Activated CD8-positive, alpha-beta memory T cell treated with anti-CD3 and anti-CD28 coated beads, Interleukin-2, amount 50 U/mL, for 4 hours (primary cell): ENCODE measurements at places on chromosomes 16 and 17.

- DNase-seq = peak; percentile 41
These were observed 663 bp downstream of the CYB5D1 start for GRCh38 chr17:7858522-7858810.

GRCh38 chr16:71214746-71215381, 15.7 kb downstream of the HYDIN start:
- DNase-seq = no peak

- no peak for DNase-seq
These were observed 61.0 kb downstream of the PRMT7 start for GRCh38 chr16:68371706-68372380.

DNA sequence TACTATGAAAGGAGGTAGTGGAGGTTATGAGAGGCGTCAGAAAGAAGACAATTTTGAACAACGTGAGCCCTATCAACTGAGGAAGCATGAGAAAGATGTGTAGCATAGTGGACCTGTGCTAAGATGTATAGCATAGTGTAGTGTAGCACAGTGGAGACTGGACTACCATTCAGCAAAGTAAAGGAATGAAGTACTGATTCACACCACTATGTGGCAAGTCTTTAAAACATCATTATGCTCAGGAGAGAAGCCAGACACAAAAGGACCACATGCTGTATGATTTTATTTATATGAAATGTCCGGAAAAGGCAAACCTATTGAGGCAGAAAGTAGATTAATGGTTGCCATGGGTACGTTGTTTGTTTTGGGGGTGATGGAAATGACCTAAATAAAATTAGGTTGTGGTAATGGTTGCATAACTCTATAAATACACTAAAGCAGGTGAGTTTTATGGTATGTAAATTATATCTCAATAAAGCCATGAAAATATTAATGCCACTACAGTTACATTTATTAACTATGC, 20.4 kb upstream of the XYLT1 start:
- no peak for DNase-seq

- DNase-seq = no peak
These were observed 70.1 kb downstream of the ARHGAP23 start for GRCh38 chr17:38498353-38498752.

- no peak for DNase-seq
These were observed 27.7 kb downstream of the ABCC1 start for GRCh38 chr16:15976929-15977637.

DNA sequence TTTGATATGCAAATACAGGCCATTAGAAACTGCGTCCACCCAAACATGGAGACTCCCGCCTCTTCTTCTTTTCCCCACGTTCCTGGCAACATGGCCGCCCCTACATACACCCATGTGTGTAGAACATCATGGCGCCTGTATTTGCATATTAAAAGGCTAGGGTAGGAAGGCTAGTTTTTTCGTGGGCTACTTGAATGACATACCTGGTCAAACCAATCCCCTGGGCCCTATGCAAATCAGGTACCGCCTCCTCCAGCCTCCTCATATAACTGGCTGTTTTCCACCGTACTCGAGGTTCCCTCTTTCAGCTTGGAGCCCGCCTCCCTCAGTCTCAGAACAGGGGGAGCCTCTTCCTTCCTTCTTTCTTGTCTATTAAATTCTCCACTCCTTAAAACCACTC, 840 bp upstream of the CD300LB start:
- DNase-seq = peak; percentile 9

- DNase-seq = peak; percentile 89
These were observed 28.2 kb downstream of the ACTG1 start for GRCh38 chr17:81484195-81484979.

DNA sequence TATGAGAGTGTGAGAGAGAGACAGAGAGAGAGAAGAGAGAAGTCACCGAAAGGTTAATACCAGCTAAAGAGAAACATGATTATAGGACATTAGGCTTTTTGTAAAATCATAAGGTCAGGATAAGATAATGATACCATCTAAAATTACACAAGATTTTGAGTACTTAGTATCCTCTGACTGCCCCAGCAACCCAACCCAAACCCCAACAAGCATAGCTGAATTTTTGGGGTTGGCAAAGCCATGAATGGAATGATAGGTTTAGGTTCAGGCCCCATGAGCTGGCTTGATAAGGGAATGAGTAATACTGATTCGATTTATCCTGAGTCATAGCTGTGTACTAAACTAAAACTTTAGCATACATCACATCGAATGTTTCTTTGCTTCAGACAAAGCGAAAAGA, 259.5 kb downstream of the IRX3 start:
- DNase-seq = no peak

DNA sequence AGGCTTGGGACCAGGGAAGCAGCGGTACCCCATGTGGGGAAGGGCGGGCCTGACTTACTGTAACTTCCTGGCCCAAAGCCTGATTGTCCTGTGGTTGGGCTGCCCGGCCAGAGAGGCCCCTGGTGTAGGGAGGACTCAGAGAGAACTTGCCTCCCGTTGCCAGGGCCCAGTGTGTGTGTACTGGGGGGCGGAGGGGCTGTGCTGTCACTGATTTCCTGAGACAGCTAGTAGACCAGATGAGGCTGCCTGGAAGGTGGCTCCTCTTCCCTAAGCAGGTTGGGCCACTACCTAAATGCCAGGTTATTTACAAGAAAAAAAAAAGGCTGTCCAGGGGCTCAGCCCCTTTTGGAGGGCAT, 16.7 kb downstream of the SOCS3 start:
- no peak for DNase-seq

DNA sequence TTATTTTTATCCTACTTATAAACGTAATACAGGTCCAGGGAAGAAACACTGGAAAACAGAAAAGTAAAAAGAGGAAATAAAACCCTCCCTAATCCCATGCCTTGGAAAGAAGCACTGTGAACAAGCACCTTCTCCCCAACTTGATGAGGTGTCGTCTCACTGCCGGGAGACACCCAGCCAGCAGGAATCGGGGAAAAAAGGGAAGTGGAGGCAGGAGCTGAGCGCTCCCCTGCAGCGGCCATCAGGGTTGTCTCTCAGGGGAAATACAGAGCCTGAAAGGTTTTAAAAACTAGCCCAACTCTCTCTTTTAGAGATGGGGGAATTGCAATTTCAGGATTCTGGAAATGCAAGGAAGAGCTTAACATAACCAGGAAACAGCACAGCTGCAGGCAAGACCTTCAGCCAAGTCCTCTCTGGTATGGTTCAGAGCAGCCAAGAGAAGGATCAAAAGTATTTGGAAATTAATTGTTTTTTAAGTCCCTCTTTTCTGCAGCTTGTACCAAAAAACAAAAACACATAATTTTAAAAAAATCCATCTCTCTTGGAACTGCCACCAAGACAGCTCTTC, 96.3 kb upstream of the RCVRN start:
- no peak for DNase-seq

GRCh38 chr17:40329839-40330794, 21.1 kb downstream of the RARA start:
- peak; percentile 21 for DNase-seq

- DNase-seq = no peak
These were observed 47.8 kb upstream of the DNAH9 start for GRCh38 chr17:11550431-11550830.

GRCh38 chr16:82059161-82059982, 24.3 kb downstream of the HSD17B2 start:
- DNase-seq = no peak

DNA sequence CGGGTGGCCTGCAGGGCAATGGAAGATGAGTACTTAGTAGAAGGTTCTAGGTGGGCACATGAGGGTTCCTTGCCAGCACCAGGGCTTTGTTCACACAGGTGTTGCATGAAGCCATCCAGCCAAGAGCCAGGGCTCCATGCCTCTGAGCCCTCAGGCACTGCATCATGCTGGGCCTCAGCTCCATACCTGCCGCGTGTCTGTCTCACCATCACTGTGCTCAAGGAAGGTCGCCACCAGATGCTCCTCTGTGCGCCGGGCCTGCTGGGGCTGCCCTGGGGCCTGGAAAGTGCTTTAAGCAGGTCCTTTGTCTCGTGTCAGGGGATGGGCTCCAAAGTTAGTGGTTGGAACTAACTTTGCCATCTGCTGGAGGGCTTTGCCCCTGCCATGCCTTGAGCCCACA, 25.6 kb downstream of the C16orf90 start:
- DNase-seq = no peak

GRCh38 chr16:52932321-52932720, 120.4 kb downstream of the CHD9NB start:
- DNase-seq = no peak
